ENCODE measurements at places on chromosomes 4 and X. TPM values are rescaled to one million over a fixed set of nuclear protein-coding genes. Genes with fewer than 3 reads are reported as not detected.
A peak's percentile ranks its signal among the peaks of the same experiment; 100 is the strongest.

- no peak for DNase-seq
Observed at GRCh38 chr4:12123707-12124106, 695.0 kb upstream of the HS3ST1 start.

GRCh38 chr4:170805352-170805751 lies 715.6 kb upstream of the AADAT start:
- no peak for DNase-seq

The CENPVL2 gene
- total RNA-seq = not detected

The STATH gene
- not detected for total RNA-seq

The FRG2 gene
- total RNA-seq = not detected

- peak; percentile 38 for DNase-seq
Observed at GRCh38 chr4:154503598-154503997, 12.0 kb upstream of the DCHS2 start.

DNA sequence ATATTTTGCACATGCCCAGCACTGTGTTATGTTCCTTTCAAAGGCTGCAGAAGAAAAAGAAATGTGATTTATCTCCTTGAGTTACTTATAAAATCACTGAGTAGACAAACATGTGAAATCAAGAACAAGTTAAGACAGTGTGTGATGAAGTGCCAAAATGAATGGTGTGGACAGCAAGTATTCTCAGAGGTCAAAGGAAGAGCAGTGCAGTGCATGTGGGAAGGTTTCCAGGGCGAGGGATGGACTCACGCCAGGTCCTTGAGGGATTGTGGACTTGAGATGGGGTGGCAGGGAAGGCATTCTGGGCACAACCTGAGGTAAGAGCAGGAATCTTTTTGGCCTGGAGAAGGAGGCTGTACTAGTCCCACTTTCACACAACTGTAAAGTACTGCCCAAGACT lies 115.5 kb downstream of the FNIP2 start:
- DNase-seq = no peak

The GABRG1 gene
- total RNA-seq = not detected

All from OCI-LY7 (cell line).